Fibroblast of villous mesenchyme (primary cell): ENCODE measurements at places on chromosomes 11 and 22. TPM values are rescaled to one million over a fixed set of nuclear protein-coding genes. Genes with fewer than 3 reads are reported as not detected.

The FLRT1 gene
- total RNA-seq: under 0.01 TPM in 2 replicates

The CNTN5 gene
- under 0.01 and 0.32 TPM in 2 replicates for total RNA-seq

The TRPM5 gene
- total RNA-seq: not detected in 2 replicates

The OR2AG1 gene
- total RNA-seq: not detected in 2 replicates

The CST6 gene
- total RNA-seq: under 0.01 TPM in 1 of 2 replicates, not detected in the other

The ISX gene
- not detected in 2 replicates for total RNA-seq

The USP2 gene
- total RNA-seq: under 0.01 and 0.43 TPM in 2 replicates

The P2RX6 gene
- total RNA-seq: 1.3 and 3.5 TPM in 2 replicates
